ENCODE measurements at places on chromosomes 12 and 14.

DNA sequence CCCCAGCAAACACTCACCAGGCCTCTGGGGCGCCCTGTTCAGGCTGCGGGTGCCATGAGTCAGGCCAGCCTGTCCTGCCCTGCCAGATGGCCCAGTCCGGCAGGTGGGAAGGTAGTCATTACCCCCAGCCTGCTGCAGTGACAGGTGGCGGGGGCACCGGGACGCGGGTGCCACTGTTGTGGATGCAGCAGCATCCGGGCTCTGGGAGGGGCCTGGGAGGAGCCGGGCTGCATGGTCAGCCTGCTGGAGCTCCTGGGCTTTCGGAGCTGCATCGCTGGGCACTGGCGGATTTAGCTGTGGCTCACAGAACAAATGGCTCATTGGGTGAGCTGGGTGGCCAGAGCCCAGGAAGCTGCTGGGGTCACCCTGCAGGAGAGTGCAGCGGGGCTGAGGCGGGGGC lies 13.5 kb downstream of the CEP170B start:
- no peak for DNase-seq

DNA sequence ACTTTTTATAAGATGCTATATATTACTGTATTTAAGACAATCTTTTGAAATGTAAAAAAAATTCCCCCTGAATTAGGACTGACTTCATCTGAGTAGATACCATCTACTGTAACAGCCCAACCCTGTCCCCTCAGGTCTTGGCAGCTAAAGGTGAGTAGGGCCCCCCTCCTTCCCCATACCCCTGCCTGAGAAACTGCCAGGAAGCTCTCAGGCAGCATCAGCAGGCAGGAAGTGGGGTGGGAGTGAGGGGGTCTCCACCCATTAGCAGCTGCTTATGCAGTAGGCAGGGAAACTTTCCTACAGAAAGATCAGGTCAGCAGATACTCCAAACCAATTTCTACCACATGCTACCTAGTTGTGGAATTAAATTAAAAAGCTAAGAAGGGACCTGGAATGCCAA lies 62.5 kb downstream of the PAX9 start:
- DNase-seq: no peak

DNA sequence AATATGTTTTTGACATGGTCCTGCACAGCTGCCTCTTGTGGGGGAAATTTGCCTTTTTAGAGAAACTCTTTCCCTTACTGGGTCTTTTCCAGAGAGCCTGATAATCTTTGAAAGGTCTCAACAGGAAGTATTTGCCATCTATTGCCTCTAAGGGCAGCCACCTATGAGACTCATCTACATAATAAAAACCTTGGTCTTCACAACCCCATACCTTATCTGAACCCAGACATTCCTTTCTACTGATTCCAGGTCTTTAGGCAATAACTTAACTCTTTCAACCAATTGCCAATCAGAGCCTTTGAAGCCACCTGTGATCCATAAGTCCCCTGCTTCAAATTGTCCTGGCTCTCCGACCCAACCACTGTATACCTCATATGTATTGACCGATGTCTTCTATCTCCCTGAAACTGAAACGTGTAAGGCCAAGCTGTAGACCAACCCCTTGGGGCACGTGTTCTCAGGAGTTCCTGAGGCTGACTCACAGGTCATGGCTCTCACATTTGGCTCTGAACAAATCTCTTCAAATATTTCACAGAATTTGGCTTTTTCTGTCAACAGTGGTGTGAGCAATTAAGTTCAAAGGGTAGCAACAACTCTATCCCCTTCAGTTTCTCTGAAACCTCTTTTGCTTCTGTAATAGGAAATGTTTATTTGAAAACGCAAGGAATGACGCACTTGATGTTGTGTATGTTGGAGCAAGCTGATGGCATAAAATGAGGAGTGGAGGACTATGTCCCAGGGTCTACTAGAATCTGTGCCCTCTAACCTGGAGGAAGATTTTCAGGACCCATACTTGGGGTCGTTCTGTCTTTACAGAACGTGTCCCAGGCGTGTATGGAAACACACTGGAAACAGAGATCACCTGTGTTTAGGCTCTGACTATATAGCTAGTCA lies 49.2 kb upstream of the EIF5 start:
- no peak for DNase-seq

- DNase-seq: peak; percentile 73
Observed at GRCh38 chr14:64717870-64718269, 13.6 kb downstream of the PLEKHG3 start.

DNA sequence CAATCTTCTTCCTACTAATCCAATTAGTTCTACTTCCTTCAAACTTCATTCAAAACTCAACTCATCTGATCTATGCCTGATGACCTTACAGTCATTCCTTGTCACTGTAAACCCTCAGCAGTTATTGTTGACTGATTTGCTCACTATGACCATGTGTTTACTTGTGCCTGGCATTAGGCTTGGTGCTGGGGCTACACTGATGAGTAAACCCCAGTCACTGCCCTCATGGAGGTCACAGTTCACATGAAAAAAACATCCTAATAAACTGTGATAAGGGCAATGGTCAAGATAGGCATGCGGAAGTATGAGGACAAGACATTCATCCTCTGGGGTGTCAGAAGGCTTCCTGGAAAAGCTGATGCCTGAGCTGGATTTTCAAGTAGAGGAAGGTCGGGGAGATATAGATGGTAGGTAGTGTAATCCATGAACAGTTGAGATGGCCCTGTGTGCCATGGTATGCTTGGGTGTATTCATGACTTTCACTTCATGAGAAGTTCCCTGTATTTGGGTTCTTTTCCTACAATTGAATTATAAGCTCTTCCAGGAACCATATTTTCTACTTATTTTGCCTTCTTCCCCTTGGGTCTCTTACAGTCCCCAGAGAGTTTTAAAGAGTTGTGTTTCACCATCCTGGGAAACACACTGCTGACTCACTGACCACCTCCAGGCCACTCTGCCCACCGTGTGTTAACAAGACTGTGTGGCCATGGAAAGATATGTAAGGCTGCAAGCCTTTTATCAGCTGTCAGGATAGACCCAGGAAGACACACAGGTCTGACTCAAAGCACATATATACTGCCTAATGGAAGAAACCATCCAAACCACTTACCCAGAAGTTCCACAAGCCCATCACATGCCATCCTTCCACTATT lies 38.7 kb upstream of the DUSP6 start:
- DNase-seq: no peak

DNA sequence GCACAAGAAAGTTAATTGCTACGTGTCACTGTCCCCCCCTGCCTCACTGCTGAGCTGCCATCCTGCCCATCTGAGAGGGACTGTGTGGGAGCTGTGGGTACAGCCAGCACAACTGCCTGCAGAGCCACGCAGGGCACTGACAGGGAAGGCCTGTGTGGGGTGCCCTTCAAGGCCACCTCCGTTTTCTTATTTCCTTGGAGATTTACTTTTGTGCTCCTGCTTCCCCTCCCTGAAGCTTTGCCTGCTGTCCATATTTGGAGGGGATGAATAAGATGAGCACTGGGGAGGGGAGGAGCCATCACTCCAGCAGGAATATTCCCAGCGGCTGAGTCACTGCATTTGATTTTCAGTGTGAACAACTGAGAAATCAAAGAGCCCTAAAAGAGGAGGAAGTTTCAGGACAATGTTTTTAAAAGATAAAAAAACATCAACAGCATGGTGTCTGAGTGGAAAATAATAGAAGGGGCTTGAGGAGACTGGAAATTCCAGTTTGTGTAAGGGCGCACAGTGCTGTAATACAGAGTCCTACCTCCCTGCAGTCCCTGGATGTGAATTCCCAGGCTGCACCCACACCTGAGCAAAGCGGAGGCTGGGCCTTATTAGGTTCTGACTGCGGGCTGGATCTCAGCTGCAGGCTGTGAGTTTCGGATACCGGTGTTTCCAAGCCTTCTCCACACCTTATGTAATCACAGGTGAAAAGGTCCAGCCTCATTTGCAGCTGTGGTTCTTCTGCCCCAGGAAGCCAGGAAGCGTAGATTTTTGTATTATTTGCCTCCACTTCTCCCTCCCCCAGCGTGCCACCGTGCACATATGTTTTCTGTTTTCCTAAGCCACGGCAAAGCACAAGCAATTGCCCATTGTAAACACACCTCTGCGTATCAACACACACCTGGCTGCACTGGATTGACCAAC lies 192.6 kb upstream of the BCL2L14 start:
- peak; percentile 81 for DNase-seq

DNA sequence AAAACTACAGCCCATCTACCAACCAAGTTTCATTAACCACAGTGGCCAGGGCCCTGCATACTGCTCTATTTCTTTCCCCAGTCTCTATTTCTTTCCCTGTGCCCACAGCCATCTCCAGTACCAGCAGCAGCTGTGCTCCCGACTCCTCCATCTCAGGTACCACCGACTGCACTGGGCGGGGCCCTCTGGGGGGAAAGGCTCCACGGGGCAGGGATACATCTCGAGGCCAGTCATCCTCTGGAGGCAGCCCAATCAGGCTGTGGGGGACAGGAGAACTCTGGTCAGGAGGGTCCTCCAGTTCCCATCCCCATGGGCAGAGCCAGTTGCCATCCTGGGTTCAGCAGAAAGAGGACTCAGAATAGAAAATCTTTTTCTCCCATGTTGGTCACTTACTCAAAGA lies 3.0 kb downstream of the CDK4 start:
- peak; percentile 53 for DNase-seq

DNA sequence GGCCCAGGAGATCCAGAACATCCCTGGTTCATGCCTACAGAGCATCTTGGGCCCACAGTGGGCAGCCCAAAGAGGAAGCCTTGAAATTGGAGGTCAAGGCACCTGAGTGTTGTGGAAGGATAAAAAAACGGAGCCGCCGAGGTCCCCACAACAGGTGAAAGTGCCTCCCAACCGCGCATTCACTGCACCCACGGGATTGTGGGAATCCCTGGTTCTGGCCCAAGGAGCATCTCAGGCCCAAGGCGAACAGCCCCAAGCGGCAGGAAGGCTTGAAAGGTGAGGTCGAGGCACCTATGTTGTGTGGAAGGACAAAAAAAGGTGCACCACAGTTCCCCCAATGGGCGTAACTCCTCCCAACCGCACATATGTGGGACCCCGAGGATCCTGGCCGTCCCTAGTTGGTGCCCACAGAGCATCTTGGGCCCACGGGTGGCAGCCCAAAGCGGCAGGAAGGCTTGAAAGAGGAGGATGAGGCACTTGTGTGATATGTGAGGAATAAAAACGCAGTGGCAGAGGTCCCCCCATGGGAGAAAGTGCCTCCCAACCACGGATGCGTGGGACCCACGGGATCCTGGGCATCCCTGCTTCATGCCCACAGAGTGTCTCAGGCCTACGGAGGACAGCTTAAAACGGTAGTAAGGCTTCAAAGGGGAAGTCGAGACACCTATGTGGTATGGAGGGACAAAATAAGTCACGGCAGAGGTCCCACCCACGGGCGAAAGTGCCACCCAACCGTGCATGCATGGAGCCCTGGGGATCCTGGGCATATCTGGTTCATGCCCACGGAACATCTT lies 583.9 kb downstream of the ALG10 start:
- DNase-seq: peak; percentile 48

- DNase-seq: no peak
Observed at GRCh38 chr12:15602051-15602672, 187.0 kb downstream of the EPS8 start.

- no peak for DNase-seq
Observed at GRCh38 chr14:77213679-77214016, 32.0 kb downstream of the TMEM63C start.

Measured in sigmoid colon (tissue), 7 donors.